ENCODE measurements at places on chromosomes 7 and 10.
A peak's percentile ranks its signal among the peaks of the same experiment; 100 is the strongest.

DNA sequence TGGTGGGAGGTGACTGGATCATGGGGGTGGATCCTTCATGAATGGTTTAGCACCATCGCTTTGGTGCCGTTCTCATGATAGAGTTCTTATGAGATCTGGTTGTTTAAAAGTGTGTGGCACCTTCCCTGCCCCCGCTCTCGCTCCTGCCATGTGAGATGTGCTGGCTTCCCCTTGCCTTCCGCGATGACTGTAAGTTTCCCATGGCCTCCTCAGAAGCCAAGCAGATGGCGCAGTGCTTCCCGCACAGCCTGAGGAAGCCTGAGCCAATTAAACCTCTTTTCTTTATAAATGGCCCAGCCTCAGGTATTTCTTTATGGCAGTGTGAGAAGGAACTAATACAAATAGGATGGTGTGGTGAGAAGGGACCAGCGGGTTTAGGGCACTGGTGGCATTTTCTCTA is 243.3 kb upstream of the CELF2 start:
- DNase-seq: no peak

- DNase-seq: no peak
These were observed 47.4 kb downstream of the PPP1R17 start for GRCh38 chr7:31734456-31734855.

DNA sequence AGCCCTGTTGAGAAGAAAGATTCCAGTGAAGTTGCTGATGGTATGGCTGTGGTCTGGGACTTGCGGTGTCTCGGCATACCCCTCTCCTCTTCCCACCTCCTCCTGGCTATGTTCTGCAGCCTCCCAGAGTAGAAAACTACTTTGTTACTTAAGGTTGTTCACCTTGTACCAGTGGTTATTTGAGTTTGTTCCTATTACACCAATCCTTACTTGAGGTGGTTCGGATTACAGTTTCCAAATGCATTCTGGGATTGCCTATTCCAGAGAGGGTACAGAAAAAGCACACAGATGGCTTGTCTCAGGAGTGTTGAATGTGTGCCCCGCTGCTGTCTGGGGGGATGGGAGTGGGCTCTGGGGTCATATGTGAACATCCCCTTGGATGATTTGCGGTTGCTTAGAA is 6.8 kb upstream of the ZNF783 start:
- no peak for DNase-seq

DNA sequence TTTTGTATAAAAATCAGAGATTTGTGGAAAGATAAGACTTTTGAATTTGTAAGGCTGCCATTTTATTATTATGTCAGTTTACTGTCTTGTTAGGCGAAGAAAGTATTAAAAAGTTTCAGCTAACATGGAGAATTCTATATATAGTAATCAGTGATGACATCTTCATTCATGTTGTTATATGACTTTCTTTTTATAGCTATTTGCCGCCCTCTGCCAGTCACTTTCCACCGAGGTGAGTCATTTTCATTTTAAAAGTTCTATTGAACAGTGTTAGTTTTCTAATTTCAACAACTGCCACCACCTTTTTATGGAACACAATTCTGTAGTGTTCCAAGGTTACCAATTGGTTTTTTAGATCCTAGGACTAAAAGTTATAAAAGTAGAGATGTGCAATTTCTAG is 11.8 kb downstream of the CUTC start:
- DNase-seq: no peak

DNA sequence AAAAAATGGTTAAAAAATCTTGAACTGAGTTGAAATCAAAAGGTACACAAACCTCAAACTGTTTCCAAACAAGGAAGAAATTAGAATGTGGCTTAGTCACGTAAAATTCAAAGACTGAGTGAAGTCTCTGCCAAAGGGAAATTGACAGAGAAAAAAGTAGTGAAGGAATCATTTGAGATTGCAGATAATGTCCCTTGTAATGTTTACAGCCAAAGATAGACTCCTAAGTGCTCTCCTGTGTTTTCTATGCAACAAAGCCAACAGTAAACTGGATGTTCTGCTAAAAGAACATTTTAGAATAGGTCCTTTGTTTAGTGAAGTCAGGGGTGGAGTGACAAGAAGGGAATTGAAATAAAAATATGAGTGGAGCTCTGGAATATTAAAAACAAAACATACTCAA is 117.9 kb downstream of the ITGA8 start:
- no peak for DNase-seq

DNA sequence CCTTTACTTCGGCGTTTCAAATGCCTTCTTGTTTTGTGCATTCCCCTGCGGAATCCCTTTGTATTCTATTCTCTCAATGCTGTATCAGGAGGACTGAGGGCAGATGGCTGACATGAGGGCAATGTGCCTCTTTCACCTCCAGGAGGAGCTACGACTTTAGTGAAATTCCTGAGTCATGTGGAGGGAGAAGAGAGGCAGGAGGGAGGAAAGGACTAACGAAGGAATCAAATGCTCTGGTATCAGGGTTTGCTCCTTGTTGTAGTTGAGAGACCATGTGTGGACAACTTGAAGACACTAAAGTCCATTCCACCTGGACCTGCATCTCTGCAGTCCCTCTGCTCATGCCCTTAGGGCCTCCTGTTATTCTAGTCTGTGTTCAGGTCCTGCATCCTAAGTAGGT is 40.2 kb upstream of the PRSS58 start:
- DNase-seq: no peak

DNA sequence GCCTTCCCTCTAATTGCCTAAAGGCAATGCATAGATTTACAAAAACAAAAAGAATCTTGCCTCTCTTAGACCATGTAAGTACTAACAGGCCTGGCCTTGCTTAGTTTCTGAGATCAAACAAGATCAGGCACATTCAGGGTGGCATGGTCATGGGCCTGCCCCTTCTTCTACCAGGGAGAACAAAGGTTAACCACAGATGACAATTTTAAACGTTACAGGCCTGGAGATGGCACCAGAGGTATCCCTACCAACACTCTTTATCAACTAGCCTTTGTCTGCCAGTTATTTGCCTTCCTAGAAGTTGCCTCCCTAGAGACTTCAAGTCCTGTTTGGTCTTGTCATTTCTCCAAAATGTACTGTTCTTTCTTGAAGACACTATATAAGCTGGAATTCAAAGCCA is 252.6 kb downstream of the DOCK4 start:
- DNase-seq: peak; percentile 36

DNA sequence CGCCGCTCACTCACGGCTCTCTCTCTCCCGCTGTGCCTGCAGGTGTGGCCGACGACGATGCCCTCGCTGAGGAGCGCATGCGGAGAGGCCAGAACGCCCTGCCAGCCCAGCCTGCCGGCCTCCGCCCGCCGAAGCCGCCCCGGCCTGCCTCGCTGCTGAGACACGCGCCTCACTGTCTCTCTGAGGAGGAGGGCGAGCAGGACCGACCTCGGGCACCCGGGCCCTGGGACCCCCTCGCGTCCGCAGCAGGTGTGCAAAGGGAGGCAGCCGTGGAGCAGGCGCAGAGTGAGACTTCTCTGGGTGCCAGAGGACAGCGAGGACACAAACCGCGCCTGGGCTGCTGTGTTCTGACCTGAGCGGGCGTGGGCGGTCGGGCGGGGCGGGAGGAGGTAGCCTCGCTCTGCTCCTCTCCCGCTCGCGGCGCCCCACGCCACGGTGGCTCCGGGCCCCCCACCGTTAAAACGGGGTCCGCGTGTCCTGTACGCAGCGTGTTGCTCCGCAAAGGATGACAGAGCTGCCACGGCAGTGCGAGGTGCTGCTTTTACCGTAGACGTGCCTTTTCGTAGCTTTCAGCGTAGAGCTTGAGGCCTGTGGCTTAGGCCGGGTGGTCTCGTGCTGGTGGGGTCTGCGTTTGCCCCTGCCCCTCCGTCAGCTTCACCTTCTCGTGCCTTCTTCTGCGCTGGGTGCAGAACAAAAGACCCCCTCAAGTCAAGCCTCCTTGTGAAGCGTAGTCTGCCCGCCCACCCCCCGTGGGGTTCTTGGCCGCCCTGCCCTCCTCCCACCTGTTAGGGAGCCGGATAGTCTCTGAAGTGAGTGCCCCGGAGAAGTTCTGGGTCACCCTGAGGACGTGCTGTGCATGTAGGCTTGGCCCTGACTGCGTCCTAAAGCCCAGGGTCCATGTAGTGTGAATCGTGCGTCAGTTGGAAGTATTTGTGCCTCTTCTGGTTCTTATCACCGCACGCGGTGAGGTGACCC is 73.2 kb downstream of the DNAJB6 start:
- no peak for DNase-seq
